ENCODE measurements at places on chromosomes 6 and 20.

DNA sequence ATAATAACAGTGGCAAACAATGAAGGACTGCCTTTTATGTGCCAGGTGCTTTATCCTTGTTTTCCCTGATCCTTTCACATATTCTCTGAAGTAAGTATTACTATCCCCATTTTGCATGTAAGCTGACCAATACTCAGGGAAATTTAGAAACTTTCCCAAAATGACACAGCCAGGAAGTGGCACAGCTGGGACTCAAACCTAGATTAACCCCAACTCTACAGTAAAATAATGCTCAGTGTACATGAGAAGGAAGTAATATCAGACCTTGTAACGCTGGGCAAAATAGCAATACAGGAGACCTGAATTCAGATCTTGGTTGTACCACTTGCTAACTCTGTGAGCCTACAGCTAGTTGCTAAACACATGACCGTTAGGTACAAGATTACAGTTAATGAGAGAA is 26.8 kb upstream of the NRSN1 start:
- no peak for DNase-seq

DNA sequence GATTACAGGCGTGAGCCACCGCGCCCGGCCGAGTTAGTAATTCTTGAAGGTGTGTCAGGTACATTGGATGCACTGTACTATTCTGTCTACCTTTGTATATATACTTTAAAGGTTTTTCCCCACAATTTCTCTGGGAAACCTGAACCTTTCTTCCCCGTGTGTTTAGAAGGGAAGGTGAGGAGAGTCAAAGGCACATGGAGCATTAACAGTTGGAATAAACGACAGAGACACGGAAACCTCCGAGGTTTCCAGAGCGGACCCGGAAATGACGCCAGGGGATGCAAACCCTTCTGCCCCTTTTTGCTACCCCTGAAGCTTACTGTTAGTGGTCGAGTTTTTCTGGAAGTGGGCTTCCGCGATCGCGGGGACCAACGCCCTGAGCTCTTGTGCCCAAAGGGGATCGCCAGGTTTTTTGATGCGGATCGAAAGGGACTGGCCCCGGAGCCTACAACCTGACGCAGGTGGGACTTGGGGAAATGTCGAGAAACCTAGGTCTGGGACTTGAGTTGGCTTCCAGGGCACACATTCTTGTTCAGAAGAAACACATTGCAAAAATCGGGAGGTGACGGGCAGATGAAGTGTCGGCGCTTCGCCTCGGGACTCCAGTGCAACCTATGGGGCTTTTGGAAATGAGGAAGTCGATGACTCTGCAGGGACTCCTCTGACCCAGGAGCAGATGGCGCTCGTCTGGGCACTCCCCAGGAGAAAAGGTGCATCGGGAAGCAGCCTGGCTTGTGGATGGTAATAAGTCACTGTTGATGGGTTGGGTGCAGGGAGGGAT is 218.2 kb downstream of the OR2B2 start:
- DNase-seq = no peak

GRCh38 chr6:47016261-47016660 is 25.9 kb downstream of the ADGRF1 start:
- no peak for DNase-seq

DNA sequence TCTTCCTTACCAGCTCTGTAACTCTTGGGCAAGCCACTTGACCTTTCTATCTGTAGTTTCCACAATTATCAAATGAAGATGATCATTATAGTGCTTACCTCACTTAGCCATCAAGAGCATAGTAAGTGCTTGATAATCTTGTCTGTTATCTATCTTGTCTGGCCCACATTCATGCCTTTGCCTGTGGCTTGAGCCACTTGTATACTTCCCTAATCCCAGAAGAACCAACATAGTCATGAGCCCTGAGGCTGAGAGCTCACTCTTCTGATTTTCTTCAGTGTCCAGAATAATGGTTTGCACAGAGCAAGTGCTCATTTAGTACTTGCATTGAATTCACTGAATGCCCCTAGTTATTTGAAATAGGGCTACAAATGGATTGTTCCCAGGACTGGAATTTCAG is 108.2 kb downstream of the SASH1 start:
- no peak for DNase-seq

DNA sequence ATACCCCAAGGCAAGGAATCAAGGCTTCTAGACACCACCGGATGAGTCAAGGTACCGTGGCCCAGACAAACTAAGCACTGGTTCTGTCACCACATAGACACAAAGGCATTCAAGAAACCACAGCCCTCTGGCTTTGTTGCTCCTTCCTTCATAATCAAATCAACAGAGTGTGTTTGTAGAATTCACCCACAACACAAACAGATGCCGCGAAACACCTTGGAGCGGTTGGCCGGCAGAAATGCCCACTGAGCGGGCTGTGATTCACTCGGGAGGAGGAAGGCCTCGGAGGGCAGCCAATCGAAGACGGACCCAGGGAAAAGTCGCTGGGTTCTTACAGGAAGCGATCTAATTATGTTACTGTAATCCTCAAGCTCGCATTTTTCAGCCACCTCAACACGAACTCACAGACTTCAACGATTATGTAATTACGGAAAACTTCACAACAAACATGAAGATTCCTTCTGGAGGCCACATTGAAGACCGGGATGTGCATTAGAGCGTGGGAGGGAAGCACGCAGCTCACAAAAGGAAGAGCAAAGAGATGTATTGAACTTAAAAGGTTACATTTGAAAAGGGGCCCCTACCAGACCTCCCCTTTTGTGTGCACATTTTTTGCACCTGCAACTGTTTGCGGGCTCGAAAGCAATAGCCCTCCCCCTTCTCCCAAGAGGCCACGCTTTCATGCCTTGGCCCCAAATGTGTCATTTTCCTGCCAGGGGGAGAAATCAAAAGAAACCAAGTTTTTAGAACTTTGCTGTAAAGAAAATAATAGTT is 184.7 kb upstream of the PREP start:
- no peak for DNase-seq

- DNase-seq = no peak
These were observed 31.7 kb downstream of the WRNIP1 start for GRCh38 chr6:2796861-2797260.

GRCh38 chr20:23065266-23066201 is 16.1 kb upstream of the THBD start:
- DNase-seq = no peak

- no peak for DNase-seq
These were observed 9.8 kb downstream of the RBCK1 start for GRCh38 chr20:417801-418342.

- no peak for DNase-seq
These were observed 5.8 kb downstream of the HMGN4 start for GRCh38 chr6:26543953-26544352.

- no peak for DNase-seq
These were observed 256.5 kb upstream of the RREB1 start for GRCh38 chr6:6851059-6851948.

GRCh38 chr20:44576297-44576696 is 6.1 kb upstream of the PKIG start:
- no peak for DNase-seq

DNA sequence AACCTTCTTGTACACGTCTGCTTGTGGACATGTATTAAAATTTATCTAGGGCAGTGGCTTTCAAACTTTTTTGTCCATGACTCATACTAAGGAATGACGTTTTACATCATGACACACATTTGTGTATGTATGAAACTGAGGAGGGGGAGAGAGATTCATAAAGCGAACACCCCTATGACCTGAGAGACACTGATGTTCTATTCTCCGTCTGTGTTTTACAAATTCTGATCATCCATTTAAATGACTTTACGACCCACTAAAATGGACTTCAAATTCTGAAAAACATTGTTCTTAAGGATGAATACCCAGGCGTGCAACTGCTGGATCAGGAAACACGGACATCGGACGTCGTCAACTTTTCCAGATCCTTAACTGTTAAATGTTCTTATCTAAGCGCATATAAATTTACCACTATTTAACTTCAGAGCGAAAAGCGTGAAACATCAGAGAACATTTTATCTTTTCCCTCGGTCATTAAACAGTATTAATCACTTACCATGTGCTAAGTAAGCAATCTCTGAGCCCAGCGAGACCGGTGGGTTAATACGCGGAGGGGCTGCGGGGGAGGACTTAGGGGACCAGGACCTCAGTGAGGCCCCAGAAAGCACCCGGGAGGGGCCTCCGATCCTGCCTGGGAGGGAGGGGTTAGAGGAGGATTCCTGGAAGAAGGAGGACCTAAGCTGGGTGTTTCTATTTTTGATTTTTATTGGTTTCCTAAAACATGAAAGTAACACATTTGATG is 1.2 kb downstream of the PLAGL1 start:
- DNase-seq = no peak

GRCh38 chr6:107493158-107494057 is 3.5 kb downstream of the SOBP start:
- DNase-seq = no peak

GRCh38 chr20:3316136-3316535 is 77.1 kb upstream of the SLC4A11 start:
- DNase-seq = no peak

- DNase-seq = no peak
These were observed 98.3 kb upstream of the FRMD1 start for GRCh38 chr6:168177103-168177891.

GRCh38 chr6:33443619-33444504 is 10.5 kb upstream of the ZBTB9 start:
- DNase-seq = no peak

- DNase-seq = no peak
These were observed 86.8 kb downstream of the CNBD2 start for GRCh38 chr20:36055145-36055544.

- no peak for DNase-seq
These were observed 20.4 kb upstream of the EFHC1 start for GRCh38 chr6:52399511-52400312.

- DNase-seq = no peak
These were observed 45.6 kb downstream of the ADGRF5 start for GRCh38 chr6:46876126-46876525.

DNA sequence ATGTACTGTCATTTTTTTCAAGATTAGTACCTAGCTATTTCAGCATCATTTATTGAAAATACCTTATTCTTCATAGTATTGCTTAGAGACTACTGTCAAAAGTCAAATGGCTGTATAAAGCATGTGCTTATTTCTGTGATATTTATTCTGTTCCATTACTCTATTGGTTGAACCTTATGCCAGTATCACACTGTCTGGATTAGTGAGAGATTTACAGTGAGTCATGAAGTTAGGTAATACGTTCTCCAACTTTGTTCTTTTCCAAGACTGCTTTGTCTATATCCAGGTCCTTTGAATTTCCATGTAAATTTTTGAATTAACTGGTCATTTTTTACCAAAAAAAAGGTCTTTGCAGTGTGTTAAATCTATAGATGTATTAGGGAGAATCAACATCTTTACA is 18.6 kb upstream of the RNF217 start:
- no peak for DNase-seq

DNA sequence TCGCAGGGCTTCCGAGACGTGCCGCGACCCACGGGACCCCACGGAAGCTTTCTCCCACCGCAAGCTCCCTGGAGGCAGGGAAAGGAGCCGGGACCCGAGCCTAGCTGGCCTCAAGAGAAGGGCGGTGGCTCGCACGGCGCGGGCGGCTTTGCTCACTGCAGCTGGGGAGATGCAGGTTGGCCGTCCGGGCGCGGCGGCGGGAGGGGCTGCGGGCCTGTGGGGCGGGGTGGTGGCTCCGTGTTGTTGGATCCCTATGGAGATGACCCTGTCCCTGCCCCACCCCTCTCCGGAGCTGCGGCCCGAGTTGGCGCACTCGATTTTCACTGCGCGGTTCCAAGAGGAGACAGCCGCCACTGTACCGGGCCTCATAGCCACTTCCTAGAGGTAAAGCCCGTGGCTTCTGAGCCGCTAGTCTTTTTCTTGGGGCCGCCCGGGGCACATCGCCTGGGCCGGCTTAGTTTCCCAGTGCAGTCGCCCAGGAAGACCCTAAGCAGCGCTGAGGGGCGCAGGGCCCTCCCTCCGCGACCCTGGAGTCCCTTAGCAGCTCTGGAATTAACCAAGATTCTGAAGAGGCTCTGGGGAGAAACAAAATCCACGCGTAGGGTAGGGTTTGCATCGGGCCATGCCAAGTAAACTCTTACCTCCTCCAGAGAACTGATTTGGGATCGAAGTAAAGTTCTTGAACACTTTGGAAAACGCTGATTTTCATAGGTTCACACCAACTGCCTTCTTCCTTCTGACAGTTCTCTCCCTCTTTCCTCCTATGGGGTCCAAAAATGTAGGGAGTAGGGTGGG is at the start of gene ECT2L:
Gene ECT2L (plus strand): TSS at position 279 of the 795 bp plus-strand sequence. CDS start 17,188 bp downstream, outside the sequence.
- no peak for DNase-seq

DNA sequence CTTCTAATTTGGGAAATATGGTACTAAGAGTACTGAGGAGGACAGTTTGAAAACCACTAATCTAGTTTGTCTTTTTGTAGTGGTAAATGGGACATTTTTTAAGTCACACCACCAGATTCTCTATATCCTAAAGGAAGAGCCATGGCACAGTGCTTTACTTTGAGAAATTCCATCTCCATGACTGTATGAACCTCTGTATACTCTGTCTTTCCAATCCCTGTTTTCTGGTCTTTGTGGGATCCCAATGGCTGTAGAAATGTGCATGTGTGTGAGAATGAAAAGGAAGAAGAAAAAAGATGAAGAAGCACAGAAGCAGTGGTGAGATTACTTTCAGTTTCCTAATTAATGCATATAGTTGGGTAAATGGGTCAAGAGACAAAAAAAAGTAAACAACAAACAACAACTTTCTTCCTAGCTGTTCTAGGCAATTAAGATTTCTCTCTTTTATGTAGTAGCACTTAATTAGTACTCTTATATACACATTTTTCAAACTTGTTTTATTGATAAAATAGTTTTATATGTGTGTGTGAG is 141.2 kb upstream of the HCRTR2 start:
- no peak for DNase-seq

GRCh38 chr6:33809594-33809993 is 5.8 kb upstream of the MLN start:
- no peak for DNase-seq

DNA sequence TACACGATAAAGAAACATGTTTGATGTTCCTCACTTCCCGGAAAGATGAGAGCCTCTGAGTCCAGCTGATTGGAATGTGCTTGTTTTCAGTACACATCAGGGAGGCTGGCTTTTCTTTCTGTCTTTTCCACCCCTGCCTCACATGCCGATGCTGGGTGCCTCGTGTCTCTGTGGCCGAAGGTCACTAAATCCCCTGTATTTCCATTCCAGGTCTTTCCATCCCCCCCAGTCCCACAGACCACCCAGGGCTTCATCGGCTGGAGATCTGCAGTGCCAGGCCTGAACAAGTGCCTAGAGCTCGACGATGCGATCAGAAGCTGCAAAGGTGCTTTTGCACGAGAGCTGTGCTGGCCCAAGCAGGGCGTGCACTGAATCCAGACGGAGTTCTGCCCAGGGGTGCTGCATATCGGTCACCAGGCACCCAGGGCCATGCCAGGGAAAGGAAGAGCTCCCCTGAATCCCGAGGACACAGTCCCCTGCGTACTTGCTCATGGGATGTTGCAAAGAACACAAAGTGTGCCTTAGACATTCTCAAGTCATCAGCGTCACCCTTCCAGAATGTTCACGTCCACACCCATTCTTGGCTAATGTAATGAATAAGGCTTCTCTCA is 67.9 kb downstream of the ANKRD60 start:
- no peak for DNase-seq

GRCh38 chr6:26158076-26158580 is 70.9 kb downstream of the HFE start:
- peak; percentile 71 for DNase-seq

Measured in activated CD4-positive, CD25-positive, alpha-beta regulatory T cell treated with anti-CD3 and anti-CD28 coated beads, Interleukin-2, amount 50 U/mL, for 16 hours (primary cell).